GM10248 (cell line): ENCODE measurements at places on chromosomes 7 and 10.

GRCh38 chr7:127270093-127270492 is 17.4 kb upstream of the GRM8 start:
- DNase-seq: no peak

DNA sequence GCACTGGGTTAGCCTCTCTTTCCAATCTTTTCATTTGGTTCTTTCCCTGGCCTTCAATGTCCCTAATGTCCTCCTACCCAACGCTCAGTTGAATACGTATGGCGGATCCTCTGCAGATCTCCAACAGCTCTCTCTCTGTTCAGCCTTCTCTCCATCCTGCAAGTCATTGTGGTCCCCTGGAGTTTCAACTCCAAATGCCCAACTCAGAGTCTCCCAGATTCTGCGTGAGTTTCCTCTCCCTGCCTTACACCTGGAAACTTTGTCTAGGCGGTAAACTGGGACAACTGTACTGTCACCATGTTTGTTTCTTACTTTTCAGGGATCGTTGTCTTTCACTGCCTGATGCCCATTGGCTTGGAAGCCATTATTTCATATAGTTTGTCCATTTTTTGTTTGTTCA is 273.1 kb downstream of the TNS3 start:
- no peak for DNase-seq

DNA sequence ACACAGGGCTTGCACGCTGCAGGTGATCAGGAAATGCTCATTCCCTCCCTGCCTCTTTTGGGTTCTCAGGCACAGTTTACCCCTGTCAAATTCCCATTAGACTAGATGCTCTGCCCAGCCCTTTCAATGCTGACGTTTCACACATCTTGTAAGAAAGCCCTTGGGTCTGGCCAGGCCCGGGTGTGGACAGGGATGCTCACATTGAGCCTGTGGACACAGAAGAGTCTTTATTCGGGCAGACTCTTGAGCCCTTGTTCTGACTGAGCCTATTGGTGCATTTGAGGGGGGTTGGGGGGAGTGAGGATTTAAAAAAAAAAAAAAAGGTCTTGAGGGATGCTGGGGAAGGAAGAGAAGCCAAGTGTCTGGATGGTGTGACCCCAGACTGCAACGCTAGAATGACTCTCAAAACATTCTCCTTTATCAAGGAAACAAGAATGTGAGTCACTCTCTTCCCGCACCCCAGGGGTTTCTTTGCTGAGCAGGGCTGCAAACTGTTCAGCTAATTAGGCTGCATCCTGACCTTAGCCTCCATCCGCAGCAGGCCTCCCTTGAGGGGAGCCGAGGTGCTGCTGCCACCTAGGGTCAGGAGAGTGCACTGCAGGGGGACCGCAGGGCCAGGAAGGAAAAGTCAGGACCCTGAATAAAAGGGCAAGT is 53.6 kb upstream of the TMEM72 start:
- DNase-seq: peak; percentile 80

DNA sequence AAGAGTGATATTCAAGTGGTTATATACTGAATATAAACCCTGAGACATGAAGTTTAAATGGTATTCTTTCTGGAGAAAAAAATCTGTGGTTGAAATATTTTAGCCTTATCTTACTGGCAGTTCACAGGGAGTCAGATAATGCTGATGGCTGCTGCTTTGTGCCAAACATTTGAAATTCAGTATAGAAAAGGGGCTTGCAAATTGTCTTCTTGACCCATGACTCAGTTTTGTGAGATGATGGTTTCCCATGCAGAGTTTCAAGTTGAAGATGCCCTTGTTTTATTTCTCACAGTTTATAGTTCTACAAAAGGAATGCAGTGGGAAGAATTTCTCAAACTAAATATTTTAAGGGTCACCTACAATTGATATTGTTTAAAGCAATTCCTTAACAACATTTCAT is 251.1 kb upstream of the MEOX2 start:
- no peak for DNase-seq

DNA sequence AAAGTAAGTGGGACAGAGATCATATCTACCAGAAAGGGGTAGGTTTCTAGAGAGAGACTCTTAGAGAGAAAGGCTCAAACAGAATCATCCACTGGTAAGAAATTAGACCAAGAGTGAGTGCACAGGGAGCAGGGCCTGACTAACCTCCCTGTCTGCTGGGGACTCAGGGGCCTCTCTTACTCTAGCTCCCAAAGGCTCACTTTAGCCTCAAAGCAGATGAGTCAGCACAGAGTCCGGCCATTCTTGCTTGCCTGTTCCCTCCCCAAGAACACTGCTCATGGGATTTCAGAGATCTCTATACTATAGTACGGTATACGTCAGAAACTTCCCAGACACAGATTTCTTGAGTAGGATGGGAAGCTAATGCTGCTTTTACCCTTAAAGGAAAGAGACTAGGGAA is 32.7 kb downstream of the RBM28 start:
- no peak for DNase-seq

DNA sequence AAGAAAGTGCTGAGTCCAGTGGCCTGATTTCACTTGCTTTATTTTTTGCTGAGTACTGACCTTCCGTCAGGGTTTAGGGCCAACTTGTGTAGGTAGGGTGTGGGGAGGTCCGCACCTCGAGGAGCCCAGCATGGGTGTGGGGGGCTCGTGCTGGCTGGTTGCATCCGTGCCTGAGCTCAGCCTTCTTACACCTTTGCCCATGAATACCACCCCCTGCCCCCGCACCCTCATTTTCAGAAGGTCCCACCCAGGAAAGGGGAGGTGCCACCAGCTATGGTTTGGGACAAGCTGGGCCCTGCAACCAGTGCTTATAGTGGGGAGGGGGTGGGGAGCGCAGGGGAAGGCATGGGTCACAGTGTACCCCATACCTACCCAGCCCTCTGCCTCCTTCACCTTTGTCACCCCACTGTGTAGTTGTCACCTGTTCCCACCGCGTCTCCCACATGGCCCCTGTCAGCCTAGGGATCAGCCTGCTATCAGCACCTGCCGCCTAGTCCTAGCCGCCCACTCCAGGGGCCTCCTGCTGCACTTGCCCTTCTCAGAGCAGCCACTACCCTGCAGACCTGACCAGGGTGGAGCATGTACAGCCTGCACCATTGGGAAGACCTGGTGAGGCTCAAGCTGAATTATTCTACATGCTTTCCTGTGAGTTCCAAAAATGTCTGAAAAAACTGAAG is 146.2 kb upstream of the RET start:
- DNase-seq: no peak

- no peak for DNase-seq
These were observed 30.3 kb downstream of the PROSER2 start for GRCh38 chr10:11853468-11853867.

GRCh38 chr7:148924011-148924410 is 39.9 kb upstream of the EZH2 start:
- no peak for DNase-seq

- no peak for DNase-seq
These were observed 131.8 kb downstream of the TES start for GRCh38 chr7:116342125-116342524.

GRCh38 chr7:137791930-137792329 is 54.8 kb downstream of the DGKI start:
- DNase-seq: no peak

- no peak for DNase-seq
These were observed 586.8 kb upstream of the MGMT start for GRCh38 chr10:128880159-128880725.

GRCh38 chr10:4622384-4622783 is 203.6 kb upstream of the AKR1E2 start:
- DNase-seq: no peak

DNA sequence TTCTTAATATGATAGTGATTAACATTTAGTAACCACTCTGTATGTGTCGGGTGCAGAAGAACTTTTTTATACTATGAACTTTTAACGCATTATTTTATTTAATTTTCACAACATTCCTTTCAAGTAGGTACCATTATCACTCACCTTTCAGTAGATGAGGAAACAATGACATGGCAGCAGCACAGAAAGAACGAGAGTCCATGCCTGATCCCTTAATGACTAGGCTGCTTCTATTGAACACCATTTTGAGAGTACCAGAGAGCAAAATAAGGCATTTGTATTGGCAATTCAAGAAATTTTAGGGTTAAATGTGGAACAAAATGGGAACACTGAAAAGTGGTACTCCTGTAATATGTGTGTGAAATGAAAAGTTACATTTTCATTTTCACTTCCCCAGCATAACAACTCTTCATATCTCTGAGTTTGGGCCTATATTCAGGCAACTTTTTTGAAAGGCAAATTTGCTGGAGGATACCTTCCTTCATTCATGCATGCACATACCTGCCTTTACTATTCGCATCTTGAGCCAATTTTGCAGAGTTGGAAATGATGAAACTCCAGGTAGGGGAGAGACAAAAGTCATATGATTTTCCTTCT is 12.8 kb downstream of the LRRN3 start:
- DNase-seq: no peak

- DNase-seq: no peak
These were observed 7.7 kb downstream of the CTBP2 start for GRCh38 chr10:125152450-125153368.

- DNase-seq: no peak
These were observed 5.7 kb downstream of the ELN start for GRCh38 chr7:74033372-74034311.

- DNase-seq: no peak
These were observed 1.5 kb upstream of the C1GALT1 start for GRCh38 chr7:7180725-7181449.

DNA sequence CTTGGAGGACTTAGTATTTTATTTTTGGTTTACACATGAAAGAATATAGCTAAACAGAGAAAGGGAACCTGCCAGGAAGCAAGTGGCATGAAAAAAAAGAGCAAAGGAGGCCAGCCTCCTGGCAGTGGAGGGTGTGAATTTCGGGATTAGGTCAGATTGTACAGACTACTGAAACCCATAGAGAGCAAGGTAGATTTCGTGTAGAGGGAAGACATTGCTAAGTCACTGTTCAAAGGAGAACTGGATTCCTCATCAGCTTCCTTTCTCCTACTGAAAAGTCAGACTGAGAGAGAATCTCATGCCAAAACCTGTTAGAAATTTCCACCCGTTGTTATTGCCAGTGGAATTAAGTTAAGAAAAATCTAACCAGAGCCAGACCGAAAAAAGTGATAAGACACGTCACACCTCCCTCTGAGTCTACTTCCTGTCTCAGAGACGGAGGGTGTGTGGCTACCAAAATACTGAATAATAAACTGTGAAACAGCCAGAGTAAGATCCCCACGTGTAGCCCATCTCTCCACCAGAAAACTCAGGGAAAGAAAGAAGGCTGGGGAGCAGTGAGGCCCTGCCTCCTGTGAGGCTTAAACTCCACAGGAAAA is 118.8 kb downstream of the SKIDA1 start:
- DNase-seq: no peak

- peak; percentile 46 for DNase-seq
These were observed 151.5 kb downstream of the ANK3 start for GRCh38 chr10:60237977-60238758.

DNA sequence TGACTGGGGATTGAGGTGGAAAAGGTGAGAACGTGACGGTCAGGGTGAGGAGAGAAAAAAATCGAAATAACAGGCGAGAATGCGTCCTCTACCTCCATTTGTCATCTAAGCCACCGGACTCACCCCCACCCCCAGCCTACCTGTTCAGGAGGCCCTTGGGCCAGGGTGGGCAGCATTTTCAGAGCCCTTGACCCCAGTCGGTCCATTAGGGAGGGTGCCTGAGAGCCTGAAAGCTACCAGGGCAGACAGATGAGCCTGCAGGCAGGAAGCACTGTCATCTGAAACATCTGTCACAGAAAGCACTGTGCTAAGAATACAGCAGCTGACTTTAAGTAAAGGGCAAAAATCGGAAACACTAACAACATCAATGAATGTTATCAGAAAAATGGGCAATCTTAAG is 47.0 kb downstream of the MAD1L1 start:
- no peak for DNase-seq

GRCh38 chr7:96311967-96312366 is 9.9 kb downstream of the SLC25A13 start:
- DNase-seq: no peak

- DNase-seq: no peak
These were observed 8.2 kb downstream of the MINDY3 start for GRCh38 chr10:15852111-15852557.

- DNase-seq: no peak
These were observed 50.8 kb upstream of the ZMIZ1 start for GRCh38 chr10:79017882-79018520.

GRCh38 chr10:62726142-62726541 is 78.4 kb upstream of the ADO start:
- peak; percentile 67 for DNase-seq

GRCh38 chr10:26550774-26551526 is 112.8 kb downstream of the APBB1IP start:
- no peak for DNase-seq

- no peak for DNase-seq
These were observed 65.7 kb upstream of the FERD3L start for GRCh38 chr7:19210893-19211413.

GRCh38 chr10:72173262-72173618 is 42.6 kb upstream of the ANAPC16 start:
- no peak for DNase-seq

GRCh38 chr7:102061981-102062390 is 224.7 kb upstream of the SH2B2 start:
- DNase-seq: peak; percentile 86

DNA sequence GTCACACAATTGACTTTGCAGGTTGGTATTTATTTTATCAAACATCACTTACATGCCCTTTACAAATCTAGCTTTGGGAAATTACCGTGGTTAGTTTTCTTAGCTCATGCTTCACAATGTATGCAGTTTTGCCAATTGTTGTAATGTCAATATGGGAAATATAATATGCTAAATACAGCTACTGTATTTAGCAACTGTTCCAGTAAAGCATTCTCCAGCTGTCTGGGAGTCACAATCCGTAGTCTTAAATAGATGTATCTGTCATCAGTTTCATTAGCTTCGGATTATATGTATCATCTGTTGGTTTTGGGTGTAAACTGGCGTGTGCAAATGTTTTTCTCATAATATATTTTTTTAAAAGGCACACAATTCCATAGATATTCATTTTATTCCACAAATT is 19.4 kb upstream of the AHR start:
- no peak for DNase-seq
